ENCODE measurements at places on chromosomes 2 and 18.

DNA sequence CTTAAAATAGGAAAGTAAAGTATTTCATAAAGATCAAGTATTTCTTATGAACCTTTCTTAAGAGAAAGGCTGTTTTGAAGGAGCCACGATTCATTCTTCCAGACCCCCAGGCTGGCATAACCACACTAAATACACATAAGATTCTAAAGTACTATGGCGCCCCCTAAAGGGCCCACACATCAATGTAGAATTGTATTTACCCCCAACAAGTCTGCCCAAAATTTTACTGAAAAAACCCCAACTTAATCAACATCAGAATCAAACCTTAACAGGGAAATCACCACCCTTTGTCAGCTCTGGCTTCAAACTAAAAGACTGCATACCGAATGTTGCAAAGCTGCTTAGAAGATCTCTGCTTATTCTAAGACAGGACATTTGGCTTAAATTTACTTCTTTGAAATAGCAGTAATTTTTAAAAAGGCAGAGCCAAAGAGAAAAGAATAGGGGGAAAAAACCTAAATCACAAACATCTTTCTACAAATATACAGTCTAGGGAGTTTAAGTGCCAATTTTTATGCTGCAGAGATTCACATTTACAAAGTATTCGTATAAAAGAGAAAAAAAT, 20.4 kb upstream of the BCL2 start:
- no peak for DNase-seq

DNA sequence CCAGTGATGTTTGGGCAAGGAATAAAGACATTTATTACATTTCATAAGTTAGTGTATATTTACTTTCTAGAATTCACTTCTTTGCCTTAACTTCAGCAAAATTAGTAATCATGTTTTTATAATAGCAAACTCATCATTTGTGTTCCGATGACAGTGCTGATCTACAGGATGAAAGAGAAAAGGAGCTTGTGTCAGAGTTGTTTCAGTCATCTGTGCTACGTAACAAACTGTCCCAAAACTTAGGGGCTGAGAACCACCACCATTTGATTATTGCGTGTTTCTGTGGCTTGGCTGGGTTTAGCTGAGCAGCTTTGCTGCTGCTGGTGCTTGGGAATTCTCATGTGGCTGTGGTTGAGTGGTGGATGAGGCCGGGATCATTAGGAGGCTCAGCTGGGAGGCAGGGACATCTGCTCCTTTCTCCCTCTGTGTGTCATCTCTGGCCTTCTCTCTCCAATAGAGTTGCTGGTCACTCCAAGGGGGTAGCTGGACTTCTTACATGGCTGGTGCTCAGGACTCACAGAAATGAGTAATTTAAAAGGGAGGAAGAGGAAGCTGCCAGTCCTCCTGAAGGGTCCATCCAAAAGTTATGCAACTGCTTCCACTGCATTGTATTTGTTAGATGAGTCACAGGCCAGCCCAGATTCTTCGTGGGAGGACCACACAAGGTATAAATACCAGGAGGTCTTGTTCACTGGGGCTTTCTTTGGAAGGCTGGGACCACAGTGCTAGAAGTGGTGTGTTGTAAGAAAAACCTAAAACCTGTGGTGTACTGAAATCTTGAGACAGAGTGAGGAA, 43.4 kb upstream of the HAAO start:
- DNase-seq: no peak

GRCh38 chr2:131827481-131828163, 299.9 kb downstream of the CCDC74A start:
- DNase-seq: no peak

GRCh38 chr18:8063733-8064132, 496.6 kb downstream of the PTPRM start:
- DNase-seq: no peak

DNA sequence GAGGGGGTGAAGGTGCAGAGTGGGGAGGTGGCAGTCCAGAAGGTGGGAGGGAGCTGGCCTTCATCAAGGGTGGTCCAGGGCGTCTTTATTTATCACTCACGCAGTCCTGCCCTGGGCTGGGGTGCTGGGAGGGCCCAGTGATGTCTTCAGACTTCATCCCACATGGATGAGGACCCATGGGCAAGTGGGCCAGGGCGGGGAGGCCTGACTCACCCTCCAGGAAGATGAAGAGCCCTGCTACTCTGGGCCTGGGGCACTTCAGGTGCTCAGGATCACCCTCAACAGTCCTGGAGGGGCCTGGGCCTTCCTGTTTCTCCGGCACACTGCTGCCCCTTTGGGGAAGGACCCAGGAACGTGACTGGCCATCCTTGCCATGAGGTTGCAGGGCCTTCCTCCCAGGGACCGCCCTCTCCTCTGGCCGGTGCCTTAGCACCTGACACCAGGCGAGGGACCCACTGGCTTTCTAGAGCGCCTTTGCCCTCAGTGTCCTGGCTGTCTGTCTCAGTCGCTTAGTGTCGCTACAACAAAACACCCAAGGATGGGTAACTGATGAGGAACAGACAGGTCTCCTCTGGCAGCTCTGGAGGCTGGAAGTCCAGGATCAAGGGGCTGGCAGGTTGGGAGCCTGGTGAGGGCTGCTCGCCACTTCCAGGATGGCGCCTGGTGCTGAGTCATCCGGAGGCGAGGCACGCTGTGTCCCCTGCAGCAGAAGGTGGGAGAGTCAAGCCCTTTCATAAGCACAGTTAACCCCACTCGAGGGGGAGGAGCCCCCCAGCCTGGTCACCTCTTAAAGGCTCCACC, 57.8 kb upstream of the HS6ST1 start:
- no peak for DNase-seq

DNA sequence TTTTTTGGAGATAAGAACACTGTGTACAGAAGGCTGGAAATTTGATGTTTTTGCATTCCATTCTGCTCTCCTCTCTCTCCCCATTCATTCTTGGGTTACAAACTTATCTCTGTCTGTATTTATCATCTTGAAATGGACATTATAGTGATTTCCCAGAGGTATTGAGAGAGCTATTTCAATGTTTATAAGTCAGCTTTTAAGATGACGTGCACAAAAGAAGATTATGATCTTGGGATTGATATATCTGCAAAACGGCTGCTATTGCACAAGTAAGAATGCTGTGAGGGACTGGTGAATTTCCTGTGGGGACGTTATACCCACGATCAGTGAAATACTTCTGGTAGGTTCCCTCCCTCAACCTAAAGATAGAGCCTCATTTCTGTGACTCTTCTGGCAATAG, 61.0 kb upstream of the DTNA start:
- no peak for DNase-seq

DNA sequence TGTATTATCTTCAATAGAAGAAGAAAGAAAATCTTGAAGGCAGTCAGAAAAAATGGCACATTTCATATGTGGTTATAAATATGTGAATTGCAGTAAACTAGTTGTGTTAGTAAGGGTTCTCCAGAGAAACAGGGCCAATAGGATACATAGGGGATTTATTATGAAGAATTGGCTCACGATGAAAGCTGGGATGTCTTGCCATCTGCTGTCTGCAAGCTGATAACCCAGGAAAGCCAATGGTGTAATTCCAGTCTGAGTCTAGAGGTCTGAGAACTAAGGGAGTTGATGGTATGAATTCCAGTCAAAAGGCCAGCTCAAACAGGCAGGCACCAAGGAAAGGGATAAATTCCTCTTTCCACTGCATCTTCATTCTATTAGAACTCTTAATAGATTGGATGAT, 362.4 kb downstream of the KCNJ3 start:
- no peak for DNase-seq

DNA sequence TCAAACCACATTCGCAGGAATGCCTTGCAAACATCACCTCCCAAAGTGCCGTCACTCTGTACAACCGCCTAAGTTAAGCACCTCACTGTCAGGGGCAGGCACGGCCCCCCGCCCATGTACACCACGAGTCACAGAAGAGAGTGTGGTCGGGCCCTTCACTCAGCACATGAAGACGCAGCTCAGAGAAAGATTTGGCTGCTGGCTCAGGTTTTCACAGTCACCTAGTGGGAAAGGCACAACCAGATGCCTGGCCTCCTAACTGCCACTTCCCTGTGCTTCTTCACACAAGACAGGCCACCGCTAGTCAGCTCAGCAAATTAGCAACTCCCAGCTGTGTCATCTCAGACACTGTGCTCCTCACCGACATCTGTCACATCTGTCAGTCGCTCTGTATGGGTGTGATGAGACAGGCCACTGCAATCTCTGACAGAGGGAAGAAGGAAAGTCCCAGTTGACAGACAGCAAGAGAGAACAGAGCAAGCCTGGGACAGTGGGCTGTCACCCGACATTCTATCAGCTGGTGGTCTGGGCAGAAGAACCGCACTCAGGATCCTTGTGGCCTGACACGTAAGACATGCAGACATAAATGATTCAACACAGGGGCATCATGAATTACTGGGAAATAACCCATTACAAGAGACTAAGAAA, 60.8 kb downstream of the CRACDL start:
- DNase-seq: no peak

DNA sequence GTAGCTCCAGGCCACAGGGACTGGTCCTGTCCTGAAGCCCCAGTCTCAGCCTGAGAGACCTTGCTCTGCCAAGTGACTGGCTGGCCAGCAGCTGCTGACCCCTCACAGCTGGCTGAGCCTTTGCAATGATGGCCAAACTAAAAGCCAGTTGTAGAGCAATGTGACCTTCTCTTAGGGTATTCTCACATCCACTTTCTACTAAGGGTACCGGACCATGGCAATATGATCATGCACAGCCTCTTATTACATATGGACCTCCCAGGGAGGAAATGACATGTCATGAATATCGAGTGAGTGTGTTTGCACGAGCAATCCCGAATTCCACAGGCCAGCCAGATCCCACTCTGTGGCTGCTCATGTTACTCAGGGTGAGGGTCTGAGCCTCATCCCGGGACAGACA, 213.9 kb downstream of the VAPA start:
- DNase-seq: no peak

DNA sequence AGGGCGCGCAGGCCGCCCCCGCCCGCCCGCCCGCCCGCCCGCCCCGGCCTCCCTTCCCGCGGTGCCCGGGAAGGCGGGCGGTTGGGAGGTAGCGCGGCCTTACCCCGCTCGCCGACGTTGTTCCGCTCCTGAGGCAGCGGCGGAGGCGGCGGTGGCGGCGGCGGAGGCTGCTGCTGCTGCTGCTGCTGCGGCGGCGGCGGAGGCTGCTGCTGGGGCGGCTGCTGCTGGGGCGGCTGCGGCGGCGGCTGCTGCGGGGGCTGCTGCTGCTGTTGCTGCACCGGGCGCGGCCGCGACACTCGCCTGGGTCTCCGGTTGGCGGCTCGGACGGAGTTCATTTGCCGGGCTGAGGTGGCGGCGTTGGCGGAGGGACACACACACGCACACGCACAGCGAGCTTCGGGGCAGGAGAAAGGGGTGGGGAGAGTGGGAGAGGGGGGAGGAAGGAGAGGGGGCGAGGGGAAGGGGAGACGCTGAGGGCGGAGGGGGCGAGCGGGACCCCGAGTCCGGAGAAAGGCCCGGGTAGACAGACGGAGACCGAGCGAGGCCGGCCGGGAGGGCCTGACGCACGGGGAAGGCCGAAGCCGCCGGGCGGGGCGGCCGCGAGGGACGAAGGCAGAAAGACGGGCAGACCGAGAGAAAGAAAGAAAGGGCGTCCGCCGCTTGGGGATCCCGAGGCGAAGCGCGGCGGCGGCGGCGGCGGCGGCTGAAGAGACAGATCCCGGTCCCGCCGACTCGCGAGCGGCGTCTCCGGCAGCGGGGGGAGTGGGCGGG, 727 bp downstream of the FBXO11 start:
- DNase-seq: peak; percentile 50

DNA sequence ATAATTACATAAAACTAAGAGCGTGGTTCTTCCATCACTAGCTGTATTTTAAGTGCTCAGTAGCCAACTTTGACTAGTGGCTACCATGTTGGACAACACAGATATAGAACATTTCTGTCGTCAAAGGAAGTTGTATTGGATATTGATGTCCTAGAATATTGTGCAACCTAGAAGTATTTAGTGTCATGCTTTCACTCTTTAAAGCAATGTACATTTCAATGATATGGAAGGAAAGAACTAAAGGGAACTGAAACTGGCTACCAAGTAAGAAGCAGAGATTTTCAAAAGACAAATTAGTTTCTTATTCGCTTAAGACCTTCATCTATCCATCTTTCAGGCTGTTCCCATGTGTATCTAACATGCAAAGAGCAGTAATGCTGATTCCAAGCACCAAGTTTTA, 85.4 kb upstream of the EML6 start:
- DNase-seq: no peak

DNA sequence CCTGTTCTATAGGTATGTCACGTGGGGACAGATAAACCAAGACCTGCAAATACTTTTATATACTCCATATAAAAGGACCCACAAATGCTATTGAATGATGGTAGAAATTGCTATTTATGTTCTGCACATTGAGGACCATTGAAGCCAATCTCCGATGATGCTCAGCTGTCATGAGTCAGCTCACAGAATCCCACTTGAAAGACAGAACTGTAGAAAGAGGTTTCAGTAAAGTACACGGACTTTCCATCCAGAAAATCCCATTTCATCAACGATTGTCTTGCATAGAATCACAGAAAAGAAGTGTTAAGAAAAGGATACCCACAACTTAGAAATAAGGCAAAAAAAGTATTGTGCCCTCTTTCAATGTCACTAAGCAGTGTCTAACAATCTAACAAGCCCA, 169.0 kb upstream of the COPS8 start:
- DNase-seq: no peak

DNA sequence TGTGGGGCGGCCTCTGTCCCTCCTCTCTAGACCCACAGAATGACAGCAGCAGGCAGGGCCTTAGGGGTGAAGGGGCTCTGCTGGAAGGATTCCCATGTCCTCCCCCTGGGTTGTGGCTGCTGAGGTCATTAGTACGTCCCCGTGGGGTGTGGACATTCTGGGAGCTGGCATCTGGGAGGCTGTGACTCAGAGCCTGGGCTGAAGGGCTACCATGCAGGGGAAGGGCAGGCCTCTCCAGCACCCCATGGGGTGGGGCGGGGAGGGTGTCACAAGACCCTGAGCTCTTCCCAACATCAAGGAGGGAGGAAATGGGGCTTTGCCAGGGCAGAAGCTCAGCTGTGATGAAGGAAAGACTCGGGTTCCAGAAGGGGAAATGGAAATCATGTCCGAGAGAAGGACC, 105.8 kb upstream of the SMAD2 start:
- DNase-seq: no peak

DNA sequence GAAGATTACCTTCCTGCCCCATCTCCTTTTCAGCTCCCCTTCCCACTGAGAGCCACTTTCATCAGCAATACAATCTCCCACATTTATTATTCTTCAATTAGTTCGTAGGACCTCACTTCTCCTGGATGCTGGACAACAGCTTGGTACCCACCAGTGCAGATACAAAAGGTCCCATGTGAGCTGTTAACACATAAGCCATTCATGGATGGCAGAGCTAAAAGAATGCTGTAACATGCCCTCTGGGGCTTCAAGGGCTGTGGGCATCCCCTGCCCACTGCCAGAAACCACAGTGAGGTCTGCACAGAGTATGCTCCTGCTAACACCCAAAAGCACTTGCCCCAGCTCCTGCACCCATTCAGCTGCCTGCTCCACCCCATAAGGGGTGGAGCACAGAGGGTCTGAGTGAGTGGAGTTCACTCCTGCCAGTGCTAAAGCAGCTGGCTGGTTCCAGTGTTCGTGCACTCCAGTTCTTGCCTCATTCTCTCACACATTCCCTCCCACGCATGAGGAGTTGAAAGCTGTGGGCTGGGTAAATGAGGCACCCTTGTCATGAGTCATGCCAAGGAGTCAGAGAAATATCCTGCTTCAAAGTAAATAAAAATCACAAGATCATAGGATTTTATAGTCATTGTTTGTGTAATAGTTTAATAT, 305.9 kb upstream of the TMEFF2 start:
- no peak for DNase-seq
